ENCODE measurements at places on chromosomes 2 and 18.

DNA sequence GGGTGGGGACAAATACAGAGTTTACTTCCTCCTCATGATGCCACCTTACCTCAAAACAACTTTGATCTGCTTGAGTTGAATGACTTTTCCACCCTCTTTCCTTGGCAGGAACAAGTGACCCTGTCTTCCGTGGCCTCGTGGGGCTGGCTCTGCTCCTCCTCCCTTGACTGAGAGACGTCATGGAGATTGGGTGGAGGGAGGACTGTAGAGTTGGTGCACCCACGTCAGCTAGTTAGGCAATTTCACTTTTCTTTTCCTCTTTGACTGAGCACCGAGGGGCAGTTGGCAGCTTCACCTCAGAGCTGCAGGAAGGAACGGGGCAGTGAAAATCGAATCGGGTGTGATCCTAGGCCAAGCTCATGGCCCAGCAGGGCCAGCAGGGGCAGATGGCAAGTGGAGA is at the start of gene SP140:
SP140 (plus strand) TSS at position 251 of the 400 bp plus-strand sequence; CDS start at position 360, 109 bp downstream.
- H3K4me3 ChIP-seq, result peak within 1 kb of the TSS; percentile 70
- peak; percentile 81 for DNase-seq
- peaks cover 34% of the 10 kb centered on the region for H3K4me1 ChIP-seq
- H3K27ac ChIP-seq, result peak within 1 kb of the TSS; percentile 87

- no peaks in the 10 kb centered on the region for H3K27me3 ChIP-seq
- no peak overlapping the region for H3K27ac ChIP-seq
- no peak for DNase-seq
- H3K4me1 ChIP-seq, result no peaks in the 10 kb centered on the region
Observed at GRCh38 chr2:15092691-15093090, 460.2 kb downstream of the LRATD1 start.

GRCh38 chr18:24003903-24004640 is 10.5 kb upstream of the TTC39C start:
- no peaks in the 10 kb centered on the region for H3K27me3 ChIP-seq
- H3K36me3 ChIP-seq, result no peaks in the 10 kb centered on the region
- H3K4me3 ChIP-seq, result no peak overlapping the region
- H3K27ac ChIP-seq, result peak overlapping the region; percentile 18
- DNase-seq, result no peak

GRCh38 chr2:1553671-1554295 is 140.5 kb downstream of the TPO start:
- H3K27ac ChIP-seq, result no peak overlapping the region
- no peaks in the 10 kb centered on the region for H3K36me3 ChIP-seq
- H3K4me1 ChIP-seq, result peaks cover 5% of the 10 kb centered on the region
- H3K27me3 ChIP-seq, result no peaks in the 10 kb centered on the region

- H3K27me3 ChIP-seq, result no peaks in the 10 kb centered on the region
- no peak overlapping the region for H3K27ac ChIP-seq
- H3K4me1 ChIP-seq, result no peaks in the 10 kb centered on the region
- H3K4me3 ChIP-seq, result no peak overlapping the region
Observed at GRCh38 chr2:189142893-189143759, 36.4 kb downstream of the COL5A2 start.

- no peak overlapping the region for H3K27ac ChIP-seq
- H3K27me3 ChIP-seq, result no peaks in the 10 kb centered on the region
- no peaks in the 10 kb centered on the region for H3K4me1 ChIP-seq
- DNase-seq, result no peak
Observed at GRCh38 chr18:79385708-79386341, 9.9 kb upstream of the NFATC1 start.

GRCh38 chr2:214127571-214127970 is 283.3 kb upstream of the VWC2L start:
- no peaks in the 10 kb centered on the region for H3K36me3 ChIP-seq
- no peak for DNase-seq
- H3K4me1 ChIP-seq, result no peaks in the 10 kb centered on the region
- no peak overlapping the region for H3K4me3 ChIP-seq
- H3K27me3 ChIP-seq, result no peaks in the 10 kb centered on the region

Measured in effector memory CD4-positive, alpha-beta T cell (primary cell).